SJSA1 (cell line): ENCODE measurements at places on chromosomes 3 and 15. TPM values are rescaled to one million over a fixed set of nuclear protein-coding genes. Genes with fewer than 3 reads are reported as not detected.

Gene ALG1L2
- total RNA-seq = 1.8 TPM in 1 of 2 replicates, not detected in the other

Gene KBTBD12
- not detected in 2 replicates for total RNA-seq

GRCh38 chr15:77633134-77633912, 611 bp upstream of the LINGO1 start:
- DNase-seq = peak; percentile 84
- peaks cover 10% of the 10 kb centered on the region for H3K4me1 ChIP-seq
- no peak overlapping the region for H3K27ac ChIP-seq
- peaks cover 46% of the 10 kb centered on the region for H3K27me3 ChIP-seq

Gene AGBL1
- not detected in 2 replicates for total RNA-seq

DNA sequence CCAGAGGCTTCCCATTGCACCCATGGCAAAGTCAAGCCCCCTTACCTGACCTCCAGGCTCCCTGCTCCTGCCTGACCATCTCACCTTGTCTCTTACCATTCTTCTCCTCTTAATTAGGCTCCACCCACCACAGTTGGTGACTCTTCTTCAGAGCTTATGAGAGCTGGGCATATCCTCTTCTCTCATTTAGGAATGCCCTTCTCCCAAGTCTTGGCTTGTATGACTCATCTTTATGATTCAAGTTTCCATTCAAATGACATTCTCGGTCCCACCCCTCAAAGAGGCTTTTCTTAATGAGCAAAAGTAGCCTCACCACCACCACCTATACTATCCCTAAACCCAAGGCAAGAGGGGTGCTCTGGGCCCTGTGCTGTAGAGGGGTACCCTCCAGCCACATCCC, 55.3 kb upstream of the NUDT16 start:
- no peaks in the 10 kb centered on the region for H3K27me3 ChIP-seq
- no peaks in the 10 kb centered on the region for H3K36me3 ChIP-seq
- H3K4me1 ChIP-seq = no peaks in the 10 kb centered on the region; the same call in 1 of the 2 replicates
- no peak overlapping the region for H3K27ac ChIP-seq
- DNase-seq = no peak

GRCh38 chr3:132726341-132726823, 4.2 kb upstream of the NPHP3 start:
- peaks cover 8% of the 10 kb centered on the region for H3K4me1 ChIP-seq
- H3K36me3 ChIP-seq = peaks cover 4% of the 10 kb centered on the region
- no peak overlapping the region for H3K27ac ChIP-seq

GRCh38 chr15:75107516-75107907, 84.1 kb downstream of the PPCDC start:
- H3K36me3 ChIP-seq = no peaks in the 10 kb centered on the region
- no peak for DNase-seq
- peaks cover 57% of the 10 kb centered on the region for H3K4me1 ChIP-seq
- no peaks in the 10 kb centered on the region for H3K27me3 ChIP-seq
- H3K27ac ChIP-seq = peak overlapping the region; percentile 89

GRCh38 chr3:166663194-166663593, 716.9 kb downstream of the ZBBX start:
- no peaks in the 10 kb centered on the region for H3K27me3 ChIP-seq
- H3K4me1 ChIP-seq = no peaks in the 10 kb centered on the region
- no peak overlapping the region for H3K27ac ChIP-seq
- DNase-seq = no peak

DNA sequence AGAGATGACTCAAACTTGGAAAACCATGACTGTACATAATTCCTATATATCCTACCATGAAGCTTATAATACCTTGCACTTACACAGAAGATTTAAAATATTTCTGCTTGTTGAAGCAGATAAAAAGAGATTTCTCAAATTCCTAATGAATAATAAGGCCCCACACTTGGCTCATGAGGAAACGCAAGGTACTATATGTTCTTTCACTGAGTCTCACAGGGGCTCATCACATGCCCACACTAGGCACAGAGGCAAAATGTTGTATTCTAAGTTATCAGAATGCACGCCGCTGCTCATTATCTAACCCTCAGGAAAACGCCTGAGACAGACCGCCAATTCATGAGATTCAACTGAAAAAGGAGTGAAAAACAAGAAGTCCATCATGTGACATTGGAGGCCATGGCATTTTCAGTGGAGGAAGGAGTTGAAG, 5.6 kb downstream of the MYO1E start:
- DNase-seq = no peak
- H3K4me1 ChIP-seq = peaks cover 39% of the 10 kb centered on the region
- H3K27me3 ChIP-seq = no peaks in the 10 kb centered on the region

Gene CFAP20DC
- total RNA-seq = 4.8 and 6.1 TPM in 2 replicates

- H3K4me1 ChIP-seq = peaks cover 45% of the 10 kb centered on the region
- no peak for DNase-seq
- no peaks in the 10 kb centered on the region for H3K27me3 ChIP-seq
- H3K4me3 ChIP-seq = no peak overlapping the region
Observed at GRCh38 chr3:157786211-157786610, 283.0 kb upstream of the VEPH1 start.

DNA sequence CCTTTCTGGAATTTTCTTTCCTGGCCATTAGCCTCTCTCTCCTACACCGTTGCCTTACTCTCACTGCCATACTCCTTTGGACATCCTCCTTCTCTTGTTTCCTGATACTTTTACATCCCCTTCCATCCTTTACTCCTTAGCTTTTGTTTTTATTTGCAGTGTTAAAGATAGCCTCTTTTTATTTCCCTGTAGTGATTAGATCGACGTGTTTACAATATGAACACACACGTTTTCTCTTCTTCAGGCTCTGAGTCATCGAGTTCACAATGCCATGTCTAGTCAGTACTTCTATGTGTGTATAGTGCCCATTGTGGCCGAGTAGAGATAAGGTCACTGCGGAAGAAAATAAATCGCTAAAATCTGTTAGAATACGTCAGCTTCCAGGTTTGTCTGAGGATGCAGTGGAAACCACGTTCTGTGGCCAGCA, 208.5 kb downstream of the LPP start:
- H3K4me1 ChIP-seq = peaks cover 19% of the 10 kb centered on the region
- peaks cover 28% of the 10 kb centered on the region for H3K36me3 ChIP-seq
- H3K4me3 ChIP-seq = no peak overlapping the region
- peak; percentile 69 for DNase-seq
- H3K27me3 ChIP-seq = no peaks in the 10 kb centered on the region

Gene STRC
- not detected in 2 replicates for total RNA-seq
